GM23338 (cell line): ENCODE measurements at places on chromosomes 2 and 18.
A peak's percentile ranks its signal among the peaks of the same experiment; 100 is the strongest.

DNA sequence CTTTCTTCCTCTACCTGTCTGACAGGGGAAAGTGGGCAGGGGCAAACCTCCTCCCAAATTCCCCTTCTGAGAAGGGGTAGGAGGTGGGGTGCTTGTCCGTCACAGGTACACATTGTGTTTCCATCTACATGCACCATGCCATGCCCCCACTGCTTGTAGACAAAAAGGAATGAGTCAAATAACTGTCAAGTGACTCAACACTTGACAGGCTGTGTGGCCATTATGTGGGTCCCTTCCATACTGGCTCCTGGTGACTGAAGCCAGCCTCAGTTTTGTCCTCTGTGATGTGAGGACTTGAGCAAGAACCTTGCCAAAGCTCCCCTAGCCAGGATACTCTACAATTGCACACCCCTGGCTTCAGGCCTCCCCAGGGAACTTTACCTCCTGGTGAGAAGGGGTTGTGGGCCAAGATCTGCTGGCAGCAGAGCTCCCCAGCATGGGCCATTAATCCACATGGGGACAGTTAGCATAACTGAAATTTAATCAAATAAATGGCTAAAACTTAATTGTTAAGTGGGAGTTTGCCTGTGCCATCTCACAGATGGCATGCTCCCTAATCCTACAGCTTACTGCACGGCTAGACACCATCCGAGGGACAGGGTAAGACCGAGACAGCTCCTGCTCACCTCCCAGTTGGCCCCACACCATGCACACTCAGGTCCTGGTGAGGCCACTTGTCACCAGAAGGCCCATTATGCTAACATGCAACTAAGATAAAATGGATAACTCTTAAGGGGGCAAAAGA lies 140.2 kb downstream of the BCL11A start:
- DNase-seq, result no peak

GRCh38 chr2:205990104-205990503 lies 95.9 kb downstream of the INO80D start:
- no peak for DNase-seq

DNA sequence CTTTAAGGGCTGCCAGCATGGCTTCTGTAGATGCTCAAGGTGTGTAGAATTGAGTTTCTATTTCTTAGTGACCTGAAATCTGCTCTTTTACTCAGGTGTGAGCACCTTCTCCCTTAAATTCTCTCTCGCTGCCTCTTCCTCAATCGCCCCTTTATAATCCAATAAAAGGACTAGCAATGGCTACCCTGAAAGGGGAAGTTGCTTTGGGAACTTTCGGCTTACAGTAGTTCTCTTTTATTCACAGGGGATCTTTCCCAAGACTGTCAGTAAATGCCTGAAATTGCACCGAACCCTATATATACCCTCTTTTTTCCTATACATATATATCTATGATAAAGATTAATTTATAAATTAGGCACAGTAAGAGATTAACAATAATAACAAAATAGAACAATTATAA lies 121.8 kb downstream of the ACTR3 start:
- no peak for DNase-seq

GRCh38 chr18:31857526-31858106 lies 85.3 kb downstream of the TRAPPC8 start:
- DNase-seq, result no peak

- no peak for DNase-seq
Observed at GRCh38 chr2:143954844-143955243, 565.1 kb downstream of the ZEB2 start.

DNA sequence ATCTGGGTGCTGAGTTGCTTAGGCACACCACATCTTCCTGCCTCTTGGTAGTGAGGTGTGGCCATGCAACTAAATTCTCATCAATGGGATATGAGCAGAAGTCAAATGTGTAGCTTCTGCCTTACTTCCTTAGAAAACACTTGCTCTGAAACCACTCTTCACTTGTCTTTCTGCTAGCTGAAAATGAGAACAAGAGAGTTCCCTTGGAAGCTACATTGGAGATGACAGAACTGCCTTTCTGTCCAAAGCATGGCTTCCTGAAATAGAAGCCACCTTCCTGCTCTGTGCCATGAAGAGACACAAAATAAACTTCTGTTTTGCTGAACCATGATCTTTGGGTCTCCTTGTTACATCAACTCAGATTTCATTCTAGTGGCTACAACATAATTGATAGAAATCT lies 659.9 kb downstream of the IRS1 start:
- DNase-seq, result no peak

GRCh38 chr2:223459328-223459939 lies 142.7 kb downstream of the SCG2 start:
- peak; percentile 56 for DNase-seq

GRCh38 chr2:149658553-149658952 lies 71.0 kb upstream of the MMADHC start:
- DNase-seq, result no peak
